Bronchial epithelial cell (primary cell): ENCODE measurements at places on chromosomes 5 and 9. TPM values are rescaled to one million over a fixed set of nuclear protein-coding genes. Genes with fewer than 3 reads are reported as not detected.
A peak's percentile ranks its signal among the peaks of the same experiment; 100 is the strongest.

The SPAAR gene
- not detected in 2 replicates for total RNA-seq

GRCh38 chr5:149414405-149415065, 35.4 kb upstream of the IL17B start:
- DNase-seq, result no peak

GRCh38 chr9:95880021-95880690, 4.7 kb downstream of the ERCC6L2 start:
- DNase-seq, result peak; percentile 19

The CORO2A gene
- 22.1 and 34.7 TPM in 2 replicates for total RNA-seq

DNA sequence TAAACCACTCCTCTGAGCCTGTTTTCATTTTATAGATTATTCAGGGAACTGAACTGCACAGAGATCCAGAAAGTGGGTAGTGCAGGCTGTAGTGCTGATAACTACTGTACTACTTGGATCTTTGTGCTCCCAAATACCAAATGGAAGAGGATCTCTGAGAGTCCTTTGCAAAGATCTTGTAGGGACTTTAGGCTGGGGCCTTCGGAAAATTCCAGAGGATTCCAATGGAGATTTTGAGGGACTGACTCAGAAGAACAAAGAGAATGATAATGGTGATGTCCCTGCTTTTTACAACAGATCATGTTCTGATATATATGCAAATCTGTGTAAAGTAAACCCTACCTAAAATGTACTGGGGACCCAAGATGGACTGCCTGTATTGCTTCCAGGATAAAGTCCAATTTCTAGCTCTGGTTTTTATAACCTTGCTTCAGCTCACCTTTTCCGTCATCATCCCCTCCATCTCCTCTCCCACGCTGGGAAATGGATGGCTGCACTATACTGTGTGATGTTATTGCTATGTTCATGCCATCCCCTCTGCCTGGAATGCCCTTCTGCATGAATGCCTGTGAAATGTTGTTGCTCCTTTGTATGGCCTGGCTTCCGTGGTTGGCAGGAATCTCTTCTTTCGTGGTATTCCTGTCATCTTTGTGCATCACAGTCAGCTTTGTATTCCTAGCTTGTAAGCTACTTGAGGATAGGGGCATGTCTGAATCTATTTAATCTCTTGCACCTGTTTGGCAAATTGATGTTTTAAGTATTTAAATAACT, 9.7 kb upstream of the PSMD5 start:
- DNase-seq, result no peak

DNA sequence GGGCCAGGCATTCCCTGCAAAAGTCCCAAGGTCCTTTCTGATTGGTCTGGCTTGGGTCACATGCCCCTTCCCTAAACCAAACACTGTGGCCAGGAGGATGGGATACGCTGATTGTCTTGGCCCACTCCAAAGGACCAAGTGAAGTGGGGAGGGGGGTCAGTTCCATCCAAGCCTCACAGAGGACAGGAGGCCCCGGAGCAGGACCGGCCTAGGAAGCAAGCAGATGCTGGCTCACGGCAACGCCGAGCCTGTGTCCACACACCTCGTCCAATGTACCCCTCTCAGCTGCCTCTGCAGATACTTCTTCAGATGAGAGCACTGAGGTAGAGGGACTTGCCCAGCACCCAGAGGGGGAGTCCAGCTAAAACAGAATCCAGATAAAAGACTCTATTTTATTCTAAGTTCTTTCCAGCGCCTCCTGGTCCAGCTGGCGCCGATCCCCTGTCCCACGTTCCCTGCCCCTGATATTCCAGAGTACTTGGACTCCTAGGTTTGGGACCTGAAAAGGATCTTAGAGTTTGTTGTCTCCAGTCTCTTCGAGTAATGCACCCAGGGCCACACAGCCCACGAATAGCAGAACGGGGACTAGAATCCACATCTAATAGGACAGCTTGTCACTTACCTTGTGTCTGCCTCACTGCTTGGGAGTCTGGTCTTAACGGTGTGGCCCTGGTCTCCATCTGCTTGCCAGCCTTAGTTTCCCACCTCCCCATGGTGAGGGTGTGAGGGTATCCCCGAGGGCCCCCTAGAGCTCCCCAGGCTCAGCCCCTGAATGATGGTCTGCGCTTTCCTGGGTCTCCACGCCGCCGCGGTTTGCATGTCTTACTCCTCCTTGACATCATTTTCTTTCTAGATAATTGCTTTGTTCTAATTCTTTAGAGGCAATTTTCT, 72.4 kb upstream of the UNC5A start:
- no peak for DNase-seq

GRCh38 chr5:96297867-96298266, 135.2 kb downstream of the PCSK1 start:
- peak; percentile 74 for DNase-seq

The TENT4A gene
- total RNA-seq, result 6.8 and 7.9 TPM in 2 replicates

GRCh38 chr5:106525438-106525837, 1145.3 kb downstream of the EFNA5 start:
- no peak for DNase-seq

The SLC6A18 gene
- total RNA-seq, result not detected in 2 replicates

- DNase-seq, result no peak
Observed at GRCh38 chr5:152259702-152260101, 145.4 kb downstream of the NMUR2 start.
